ENCODE measurements at places on chromosomes 3 and 15.

DNA sequence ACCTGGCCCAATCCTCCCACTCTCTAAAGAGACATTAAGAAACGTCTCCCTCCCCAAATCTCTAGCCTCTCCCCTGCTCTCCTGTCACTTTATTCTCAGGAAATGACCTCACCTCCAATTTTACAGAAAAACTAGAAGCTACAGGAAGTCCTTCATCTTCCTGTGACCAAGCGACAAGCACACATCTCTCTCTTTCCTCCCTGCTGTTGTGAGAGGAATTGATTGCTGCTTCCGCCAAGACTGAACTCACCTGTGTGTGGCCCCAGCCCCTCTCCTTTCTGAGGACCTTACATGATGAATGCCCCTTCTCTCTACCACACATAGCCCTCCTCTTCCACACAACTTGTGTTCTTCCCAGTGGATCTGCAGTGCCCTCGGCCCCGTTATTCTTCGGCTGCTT, 18.2 kb downstream of the DNAJB8 start:
- no peak for DNase-seq

- DNase-seq = peak; percentile 65
Measured at GRCh38 chr15:90071220-90071807, 31.0 kb downstream of the IDH2 start.

DNA sequence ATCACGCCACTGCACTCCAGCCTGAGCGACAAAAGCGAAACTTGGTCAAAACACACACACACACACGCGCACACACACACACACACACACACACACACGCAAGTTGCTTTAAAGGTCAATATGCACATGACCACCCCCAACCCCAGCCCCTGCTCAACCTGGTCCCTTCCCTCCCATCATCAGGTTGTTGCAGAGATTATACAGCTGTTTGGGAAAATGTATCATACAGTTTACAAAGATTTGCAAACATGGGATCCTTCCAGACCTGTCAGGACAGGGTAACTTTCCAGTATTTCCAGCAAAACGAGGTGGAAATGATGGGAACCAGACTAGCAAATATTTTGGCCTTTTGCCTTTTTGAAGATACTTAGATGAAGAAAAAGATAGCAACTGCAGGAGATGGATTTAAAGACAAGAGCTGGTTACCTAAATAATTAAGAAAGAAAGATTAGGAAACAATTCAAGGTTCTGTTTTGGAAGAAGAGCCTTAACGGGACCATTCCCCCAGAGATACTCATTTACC, 80.2 kb downstream of the TNIK start:
- no peak for DNase-seq

GRCh38 chr3:127235706-127236105, 42.8 kb downstream of the PRR23E start:
- no peak for DNase-seq

- no peak for DNase-seq
Measured at GRCh38 chr3:186261638-186262037, 100.4 kb downstream of the DGKG start.

DNA sequence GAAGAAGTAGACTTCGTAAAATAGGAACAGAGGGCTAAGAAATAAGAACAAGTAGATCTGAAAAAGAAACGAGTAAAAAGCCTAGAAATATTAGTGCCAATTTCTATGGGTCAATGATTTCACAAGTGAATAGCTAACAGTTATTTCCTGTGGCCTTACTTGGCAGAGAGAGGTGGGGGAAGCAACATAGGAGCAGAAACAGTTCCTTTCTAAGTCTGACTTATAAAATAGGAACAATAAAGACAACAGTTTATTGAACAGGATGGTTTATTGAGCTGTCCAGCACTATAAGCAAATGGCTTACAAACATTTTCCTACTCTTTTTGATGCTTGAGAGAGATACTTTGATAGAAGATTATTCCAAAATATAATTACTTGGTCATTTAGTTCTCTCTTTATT, 37.9 kb downstream of the AGTR1 start:
- no peak for DNase-seq

- DNase-seq = no peak
Measured at GRCh38 chr3:80116281-80116680, 348.5 kb upstream of the ROBO1 start.

DNA sequence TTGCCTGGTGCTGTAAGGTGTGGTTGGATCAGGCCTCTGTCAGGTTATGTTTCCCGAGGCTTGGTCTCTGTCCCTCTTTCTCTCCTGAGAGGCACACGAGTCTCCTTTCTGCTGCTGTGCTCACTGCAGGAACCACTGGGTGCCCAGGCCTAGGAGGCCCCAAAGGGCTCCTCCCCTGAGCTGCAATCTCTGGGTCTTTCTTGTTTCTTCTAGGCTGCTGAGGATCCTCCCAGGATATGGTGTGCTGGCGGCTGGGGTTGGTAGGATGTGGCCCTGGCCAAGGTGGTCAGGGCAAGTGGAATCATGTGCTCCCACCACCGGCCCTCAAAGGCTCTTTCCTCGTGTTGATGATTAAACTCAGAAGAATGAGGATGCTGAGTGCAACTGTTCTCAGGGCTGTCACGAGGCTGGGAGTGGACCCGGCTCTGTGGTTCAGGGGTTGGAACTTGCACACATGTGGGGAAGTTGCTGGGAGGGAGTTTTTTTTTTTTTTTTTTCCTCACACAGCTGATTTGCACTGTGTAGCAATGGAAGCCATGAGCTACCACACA, 43.6 kb upstream of the CTSH start:
- peak; percentile 96 for DNase-seq

GRCh38 chr3:60708191-60708975, 542.9 kb downstream of the FHIT start:
- no peak for DNase-seq

GRCh38 chr3:5264093-5264600, 76.6 kb downstream of the EDEM1 start:
- DNase-seq = no peak

GRCh38 chr3:153069598-153070510, 92.2 kb upstream of the RAP2B start:
- DNase-seq = no peak

DNA sequence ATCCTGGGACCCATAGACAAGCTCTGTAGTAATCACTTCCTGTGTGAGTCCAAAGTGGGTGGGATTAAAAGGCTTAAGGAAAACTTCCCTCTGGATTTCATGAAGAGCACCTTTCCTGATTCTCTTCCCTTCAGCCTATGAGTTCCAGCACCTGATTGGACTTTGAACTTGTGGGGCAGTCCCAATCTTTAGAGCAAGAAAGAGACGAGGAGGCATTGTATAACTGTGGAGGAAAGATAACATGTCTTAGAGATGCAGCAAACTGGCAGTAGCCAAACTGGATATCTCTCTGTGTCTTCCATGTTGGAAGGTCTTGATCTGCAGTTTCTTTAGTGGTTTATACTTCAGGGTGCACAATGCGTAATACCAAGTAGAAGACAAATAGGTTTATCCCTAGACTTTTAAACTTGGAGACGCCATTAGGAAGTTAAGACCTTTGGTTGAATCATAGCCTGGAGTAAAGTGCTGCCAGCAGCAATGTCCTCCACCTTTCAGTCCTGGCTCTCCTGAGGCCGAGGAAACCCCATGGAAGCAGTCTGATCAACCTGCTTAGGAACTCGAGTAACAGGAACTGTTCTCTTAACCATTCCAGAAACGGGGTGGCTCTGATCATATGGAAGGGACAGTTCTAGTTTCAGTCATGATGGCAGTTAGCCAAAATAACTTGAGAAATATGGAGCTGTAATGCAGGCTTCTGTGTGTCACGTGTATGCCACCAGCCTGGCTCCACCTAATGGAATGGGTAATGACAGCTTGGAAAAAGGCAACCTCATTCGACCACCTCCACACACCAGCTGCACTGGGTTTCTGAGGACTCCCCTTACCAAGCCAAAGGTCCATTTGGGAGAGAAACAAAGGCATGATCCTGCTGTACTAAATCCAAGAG, 4.7 kb downstream of the EIF1B start:
- no peak for DNase-seq

GRCh38 chr3:182948305-182948704, 32.0 kb downstream of the DCUN1D1 start:
- DNase-seq = no peak

- no peak for DNase-seq
Measured at GRCh38 chr15:72907733-72908132, 124.2 kb upstream of the ADPGK start.

DNA sequence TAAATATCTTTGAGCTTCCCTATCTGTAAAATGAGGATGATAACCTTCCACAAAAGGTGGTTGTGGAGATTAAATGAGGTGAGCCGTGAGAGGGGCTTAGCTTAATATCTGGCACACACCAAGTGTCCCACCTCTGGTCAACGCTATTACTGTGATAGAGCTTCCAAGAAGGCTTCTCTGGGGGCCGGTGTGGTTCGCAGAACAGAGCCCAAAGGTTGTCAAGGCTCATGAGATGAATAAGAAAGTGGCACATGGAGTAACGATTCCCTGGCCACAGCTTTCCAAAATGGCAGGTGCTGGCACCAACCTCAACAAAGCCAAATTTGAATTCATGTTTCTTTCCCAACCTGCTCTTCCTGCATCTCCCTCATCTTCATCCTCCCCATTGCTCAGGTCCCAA, 10.4 kb downstream of the KY start:
- DNase-seq = no peak

DNA sequence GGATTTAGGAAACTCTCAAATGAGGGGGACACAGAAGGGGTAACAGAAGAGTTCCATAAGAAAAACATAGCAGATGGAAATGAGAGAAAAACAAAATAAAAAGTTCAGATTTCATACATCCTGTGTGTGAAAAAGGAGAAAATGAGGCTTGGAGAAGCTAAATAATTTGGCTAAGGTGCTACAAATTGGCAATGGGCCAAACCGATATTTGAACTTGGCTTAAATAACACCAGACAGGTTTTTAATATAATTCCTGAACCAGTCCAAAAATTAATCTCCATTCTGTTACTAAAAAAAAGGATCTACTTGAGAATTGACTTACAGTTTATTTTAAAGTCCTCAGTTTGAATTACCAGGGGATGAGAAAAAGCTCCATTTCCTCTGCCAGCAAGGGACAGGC, 342.9 kb upstream of the DPH6 start:
- no peak for DNase-seq

- DNase-seq = no peak
Measured at GRCh38 chr3:16633948-16634347, 28.7 kb upstream of the DAZL start.
